NCI-H2029 treated with DMSO at 0.1 percent for 48 hours (cell line): ENCODE measurements at places on chromosomes 2 and 18.
A peak's percentile ranks its signal among the peaks of the same experiment; 100 is the strongest.

DNA sequence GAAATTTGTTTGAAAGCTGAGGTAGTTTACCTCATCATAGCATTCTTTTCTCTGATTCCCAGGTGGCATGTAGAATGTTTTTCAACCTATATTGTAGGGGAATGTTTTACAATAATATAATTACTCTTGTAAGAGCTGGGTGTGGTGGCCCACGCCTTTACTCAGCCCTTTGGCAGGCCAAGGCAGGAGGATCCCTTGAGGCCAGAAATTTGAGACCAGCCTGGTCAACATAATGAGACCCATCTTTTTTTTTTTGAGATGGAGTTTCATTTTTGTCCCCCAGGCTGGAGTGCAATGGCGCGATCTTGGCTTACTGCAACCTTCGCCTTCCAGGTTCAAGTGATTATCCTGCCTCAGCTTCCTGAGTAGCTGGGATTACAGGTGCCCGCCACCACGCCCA lies 3.6 kb downstream of the USP39 start:
- DNase-seq, result no peak

DNA sequence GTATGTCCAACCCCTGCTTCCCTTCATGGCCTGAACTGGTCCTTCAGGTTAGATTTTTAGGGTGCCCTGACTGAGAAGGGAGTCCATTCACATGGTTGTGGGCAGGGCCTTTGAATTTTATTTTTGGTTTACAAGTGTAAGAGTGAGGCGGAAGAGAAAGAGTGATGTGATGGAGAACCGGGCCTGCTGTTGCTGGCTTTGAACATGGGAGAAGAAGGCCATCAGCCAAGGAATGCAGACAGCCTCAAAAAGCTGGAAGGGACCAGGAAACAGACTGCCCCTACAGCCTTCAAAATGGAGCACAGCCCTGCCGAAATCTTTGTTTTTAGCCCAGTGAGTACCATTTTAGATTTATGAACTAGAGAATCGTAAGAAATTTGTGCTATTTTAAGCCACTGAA lies 105.0 kb downstream of the CDK15 start:
- DNase-seq, result no peak

GRCh38 chr18:35355140-35355618 lies 11.0 kb upstream of the ZNF24 start:
- DNase-seq, result peak; percentile 24

GRCh38 chr2:455015-455705 lies 167.3 kb upstream of the ALKAL2 start:
- DNase-seq, result no peak

DNA sequence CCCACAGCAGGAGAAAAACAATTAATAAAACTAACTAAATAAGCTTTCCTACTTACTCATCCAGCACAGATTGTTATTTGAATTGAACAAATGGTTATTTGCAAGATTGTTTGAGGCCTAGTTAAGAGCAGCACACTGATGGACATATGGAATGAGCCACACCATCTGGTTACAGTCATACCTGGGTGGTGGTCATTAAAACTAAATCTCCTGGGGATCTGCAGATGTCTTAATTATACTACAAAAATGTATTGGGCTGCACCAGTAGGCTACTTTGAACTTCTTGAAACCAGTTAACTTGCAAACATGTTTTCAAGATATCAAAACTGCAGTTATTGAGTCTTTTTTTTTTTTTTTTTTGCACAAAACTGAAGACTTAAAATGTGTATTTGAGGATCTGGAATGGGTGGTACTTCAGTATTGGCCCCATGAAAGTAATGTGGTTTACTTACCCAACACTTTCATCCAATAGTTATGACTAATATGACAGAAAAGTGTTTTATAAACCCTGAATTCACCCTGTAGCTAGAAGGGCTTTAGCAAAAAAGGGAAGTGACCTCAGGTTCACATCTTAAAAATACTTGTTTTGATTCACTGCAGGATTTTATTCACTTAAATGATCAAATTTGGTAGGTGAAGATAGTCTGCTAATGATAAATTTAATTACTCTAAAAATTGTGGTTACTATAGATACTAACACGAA lies 10.8 kb downstream of the AGFG1 start:
- DNase-seq, result no peak

- DNase-seq, result no peak
Observed at GRCh38 chr18:75100832-75101630, 107.9 kb downstream of the PTGR3 start.

GRCh38 chr2:66813525-66813924 lies 378.6 kb downstream of the MEIS1 start:
- no peak for DNase-seq

GRCh38 chr18:60391571-60392226 lies 19.1 kb upstream of the MC4R start:
- no peak for DNase-seq

- DNase-seq, result no peak
Observed at GRCh38 chr2:210224941-210225672, at the start of gene ACADL. TSS of gene ACADL (minus strand) at chr2:210225447. CDS start at chr2:210225263, 184 bp downstream.

GRCh38 chr2:230085201-230085600 lies 16.5 kb upstream of the SLC16A14 start:
- DNase-seq, result no peak
